ENCODE measurements at places on chromosomes 13 and 19. TPM values are rescaled to one million over a fixed set of nuclear protein-coding genes. Genes with fewer than 3 reads are reported as not detected.

Gene RNF225
- polyA plus RNA-seq, result not detected

Gene METTL21C
- polyA plus RNA-seq, result not detected

Gene TMPRSS9
- not detected for polyA plus RNA-seq

Gene ZNF99
- not detected for polyA plus RNA-seq

Gene YJU2
- 45.6 TPM for polyA plus RNA-seq

Gene NXNL1
- polyA plus RNA-seq, result not detected

Gene TRPM4
- polyA plus RNA-seq, result not detected

Gene RYR1
- 0.03 TPM for polyA plus RNA-seq

Gene PSG6
- not detected for polyA plus RNA-seq

Gene NPAS1
- 1.0 TPM for polyA plus RNA-seq

Gene TSSK6
- 4.6 TPM for polyA plus RNA-seq

Gene ZNF823
- polyA plus RNA-seq, result 2.5 TPM

Gene SYDE1
- not detected for polyA plus RNA-seq

Gene POLR2E
- polyA plus RNA-seq, result 237 TPM

Gene ZNF730
- 0.83 TPM for polyA plus RNA-seq

Gene FBXO27
- 0.38 TPM for polyA plus RNA-seq

Gene PGLYRP1
- polyA plus RNA-seq, result not detected

Gene CEACAM8
- polyA plus RNA-seq, result not detected

Gene FCGBP
- 0.25 TPM for polyA plus RNA-seq

Gene ZNF429
- polyA plus RNA-seq, result 31.5 TPM

Gene PCDH20
- not detected for polyA plus RNA-seq

Gene ATP1A3
- polyA plus RNA-seq, result 1.2 TPM

Gene CABP5
- not detected for polyA plus RNA-seq

Gene C19orf81
- 1.3 TPM for polyA plus RNA-seq

Gene BCAM
- polyA plus RNA-seq, result not detected

Gene CD22
- polyA plus RNA-seq, result 494 TPM

Gene PAK4
- 3.7 TPM for polyA plus RNA-seq

Gene IZUMO1
- not detected for polyA plus RNA-seq

Gene ZNRF4
- not detected for polyA plus RNA-seq

Gene LGALS14
- not detected for polyA plus RNA-seq

Gene ZNF677
- 8.7 TPM for polyA plus RNA-seq

Gene RGS9BP
- 0.11 TPM for polyA plus RNA-seq

Gene THAP8
- 5.6 TPM for polyA plus RNA-seq

Gene NMRK2
- not detected for polyA plus RNA-seq

Gene SULT2A1
- not detected for polyA plus RNA-seq

Gene PSG11
- not detected for polyA plus RNA-seq

Gene LILRA1
- not detected for polyA plus RNA-seq

All from IgD-negative memory B cell (primary cell).